ENCODE measurements at places on chromosomes 12 and 14. TPM values are rescaled to one million over a fixed set of nuclear protein-coding genes. Genes with fewer than 3 reads are reported as not detected.

- DNase-seq, result no peak
These were observed 6.0 kb upstream of the CPNE6 start for GRCh38 chr14:24065408-24065807.

DNA sequence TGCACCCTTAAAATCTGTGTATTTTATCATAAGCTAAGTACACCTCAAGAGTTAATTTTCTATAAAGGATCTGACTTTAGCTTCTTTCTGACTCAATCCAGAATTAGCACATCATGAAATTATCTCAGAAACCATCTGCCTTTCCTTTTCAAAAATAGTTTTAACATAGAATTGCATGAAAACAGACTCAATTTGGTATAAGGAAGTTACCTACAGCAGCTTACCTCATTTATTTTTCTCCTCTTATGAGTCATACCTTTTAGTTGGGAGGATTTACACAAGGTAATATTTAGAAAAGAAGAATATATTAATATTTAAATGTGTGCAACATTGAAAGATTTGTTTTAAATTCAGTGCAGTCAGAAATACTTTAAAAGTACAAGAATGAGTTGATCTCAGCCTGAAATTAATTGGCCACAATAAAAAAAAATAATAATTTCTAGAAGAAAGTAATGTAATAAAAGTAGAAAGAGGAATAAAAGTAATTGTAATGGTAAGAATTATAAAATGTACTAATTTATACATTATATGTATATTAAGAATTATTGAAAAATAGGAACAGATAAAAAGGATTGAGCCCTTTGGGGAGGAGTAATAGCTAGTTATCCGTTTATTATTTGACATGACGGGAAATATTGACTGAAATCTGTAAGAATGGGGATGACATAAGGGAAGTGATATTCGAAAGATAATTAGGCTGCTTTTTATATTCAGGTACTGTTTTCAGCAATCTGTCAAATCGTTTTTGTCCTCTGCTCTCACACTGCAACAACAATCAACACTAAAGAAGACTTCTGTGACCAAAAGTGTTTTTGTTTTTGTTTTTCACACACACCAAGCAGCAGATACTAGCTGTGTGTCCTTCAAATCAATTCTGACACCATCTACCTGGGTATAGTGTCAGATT is 20.5 kb downstream of the ADAM21 start:
- no peak for DNase-seq

- DNase-seq, result no peak
These were observed 97.9 kb downstream of the PAWR start for GRCh38 chr12:79592865-79593264.

- no peak for DNase-seq
These were observed 52.4 kb upstream of the EIF5 start for GRCh38 chr14:103281496-103282231.

DNA sequence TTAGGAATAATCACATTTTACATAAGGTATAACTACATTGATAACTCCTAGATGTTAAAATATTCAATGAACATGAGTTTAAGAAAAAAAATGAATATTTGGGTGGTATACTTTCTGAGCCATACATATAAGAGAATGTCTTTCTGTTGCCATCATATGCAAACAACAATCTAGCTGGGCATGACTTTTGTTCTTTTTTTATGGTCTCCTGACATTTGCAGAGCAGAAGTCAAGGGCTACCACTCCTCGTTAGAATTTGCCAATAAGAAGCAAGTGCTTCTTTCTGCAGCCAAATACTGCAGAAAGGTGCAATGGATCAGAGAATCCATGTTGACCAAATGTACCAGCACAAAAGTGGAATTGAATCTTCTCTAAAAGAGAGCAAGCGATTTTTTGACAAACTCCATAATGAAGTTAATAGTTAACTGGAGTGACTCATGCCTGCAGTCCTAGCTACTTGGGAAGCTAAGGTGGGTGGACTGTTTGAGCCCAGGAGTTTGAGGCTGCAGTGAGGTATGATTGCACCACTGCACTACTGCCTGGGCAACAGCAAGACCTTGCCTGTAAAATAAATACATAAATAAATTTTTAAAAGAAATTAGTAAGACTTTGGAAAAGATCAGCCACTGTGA is 25.5 kb upstream of the CCDC91 start:
- no peak for DNase-seq

- no peak for DNase-seq
These were observed 7.8 kb downstream of the KRT76 start for GRCh38 chr12:52769354-52769753.

DNA sequence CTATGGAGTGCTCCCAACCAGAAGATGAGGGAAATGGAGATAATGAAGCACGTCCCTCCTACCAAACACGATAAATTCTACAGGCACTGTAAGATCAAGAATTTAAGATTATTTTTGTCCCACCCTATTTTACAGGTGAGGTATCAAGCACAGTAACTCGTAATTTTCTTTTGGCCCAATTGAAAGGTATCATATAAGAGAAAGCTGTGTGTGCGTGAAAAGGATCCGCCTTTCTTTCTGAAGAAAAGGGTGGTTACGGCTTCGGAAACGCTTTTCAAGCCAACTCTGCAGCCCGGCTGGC is 733 bp upstream of the KLHDC2 start:
- DNase-seq, result no peak

The CORO1C gene
- polyA plus RNA-seq, result 416 TPM

The SIX4 gene
- polyA plus RNA-seq, result 4.7 TPM

The CEBPE gene
- not detected for polyA plus RNA-seq

The TEX52 gene
- polyA plus RNA-seq, result not detected

The MAP1LC3B2 gene
- 2.5 TPM for polyA plus RNA-seq

The NEMP1 gene
- 6.7 TPM for polyA plus RNA-seq

The FOS gene
- 57.8 TPM for polyA plus RNA-seq

All from BJ (cell line).